ENCODE measurements at places on chromosomes 13 and 19.

- DNase-seq = peak; percentile 33
Measured at GRCh38 chr19:3690551-3691371, 9.5 kb downstream of the PIP5K1C start.

DNA sequence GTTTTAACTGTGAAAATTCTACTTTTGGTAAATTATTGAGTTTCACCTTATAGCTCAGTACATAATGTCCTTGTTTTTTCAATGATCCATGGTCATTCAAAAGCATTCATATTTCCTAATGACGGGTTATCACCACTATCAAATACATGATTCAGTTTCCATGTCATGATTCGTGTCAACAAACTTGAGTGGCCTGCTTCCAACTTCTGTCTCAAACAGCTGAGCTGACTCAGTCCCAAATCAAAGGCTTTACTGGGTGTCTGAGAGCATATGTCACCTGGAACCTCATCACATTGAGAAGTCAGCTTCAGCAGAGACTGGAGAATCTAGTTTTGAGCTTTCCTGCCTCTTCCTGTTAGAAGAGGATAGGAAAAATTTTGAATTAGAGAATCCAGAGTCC lies 40.3 kb upstream of the SGCG start:
- DNase-seq = no peak

DNA sequence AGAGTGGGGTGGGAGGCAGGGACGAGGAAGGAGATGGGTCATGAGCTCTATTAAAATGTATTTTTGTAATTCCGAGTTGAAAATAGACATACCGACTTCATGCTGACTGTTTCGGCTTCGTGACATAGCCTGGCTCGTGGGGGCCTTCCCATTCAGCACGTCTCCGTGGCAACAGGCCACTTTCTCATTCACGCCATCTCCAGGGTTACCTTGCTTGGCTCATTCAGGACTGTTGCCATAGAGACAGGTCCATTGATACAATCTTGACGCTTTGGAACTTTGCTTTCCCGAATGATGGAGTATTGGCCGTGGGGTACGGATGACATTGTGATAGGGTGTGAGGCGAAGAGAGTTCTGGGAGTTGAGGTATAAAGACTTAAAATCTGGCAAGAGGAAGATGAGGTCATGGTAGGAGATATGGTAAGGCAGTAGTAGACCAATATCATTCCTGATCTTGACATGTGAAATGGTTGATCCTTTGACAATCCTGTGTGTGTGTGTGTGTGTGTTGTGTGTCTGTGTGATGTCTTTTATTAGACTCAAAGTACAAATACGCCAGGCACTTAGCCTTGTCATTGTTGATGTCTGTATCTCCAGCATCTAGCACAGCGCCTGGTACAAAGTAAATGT lies 97.3 kb downstream of the CACNA1A start:
- no peak for DNase-seq

- no peak for DNase-seq
Measured at GRCh38 chr19:40533508-40533907, 43.2 kb upstream of the SHKBP1 start.

- DNase-seq = no peak
Measured at GRCh38 chr19:20858861-20859260, 64.2 kb upstream of the ZNF85 start.

GRCh38 chr19:801030-801860 lies 4.0 kb downstream of the PTBP1 start:
- no peak for DNase-seq

DNA sequence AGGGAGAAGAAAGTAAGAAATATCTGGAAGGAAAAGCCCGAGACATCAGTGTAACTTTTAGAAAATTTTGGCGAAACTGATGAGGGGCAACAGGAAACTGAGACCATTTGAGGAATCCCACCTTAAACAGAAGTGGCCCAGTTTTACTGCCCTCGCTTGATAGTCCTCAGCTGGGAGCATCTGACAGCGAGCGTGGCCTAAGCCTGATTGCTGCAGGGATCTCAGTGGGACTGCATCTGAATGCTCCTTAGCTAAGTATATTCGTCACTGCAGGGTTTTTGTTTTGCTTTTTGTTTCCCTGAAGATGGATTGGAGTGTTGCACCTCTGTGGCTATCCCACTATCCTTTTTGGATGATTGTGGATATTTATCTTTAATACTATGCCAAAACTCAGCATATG lies 262.7 kb upstream of the KLHL1 start:
- DNase-seq = no peak

DNA sequence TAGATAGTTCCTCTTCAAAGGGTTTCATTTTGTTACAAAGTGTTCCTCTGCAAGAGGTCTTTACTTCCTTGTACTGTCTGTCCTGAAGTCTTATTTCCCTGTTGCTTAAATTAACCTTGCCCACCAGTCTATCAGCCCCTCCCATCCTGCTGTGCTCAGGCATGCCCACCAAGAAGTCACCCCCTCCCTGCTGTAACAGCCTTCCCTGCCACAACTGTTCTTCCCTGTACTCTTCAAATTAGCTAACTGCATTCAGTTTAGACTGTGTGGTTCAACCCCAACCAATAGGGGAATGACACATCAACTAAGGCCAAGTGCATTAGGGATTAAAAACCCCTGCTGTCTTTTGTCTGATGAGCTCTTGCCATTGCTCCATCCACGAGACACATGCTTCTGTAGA lies 34.4 kb upstream of the ZNF562 start:
- DNase-seq = no peak

DNA sequence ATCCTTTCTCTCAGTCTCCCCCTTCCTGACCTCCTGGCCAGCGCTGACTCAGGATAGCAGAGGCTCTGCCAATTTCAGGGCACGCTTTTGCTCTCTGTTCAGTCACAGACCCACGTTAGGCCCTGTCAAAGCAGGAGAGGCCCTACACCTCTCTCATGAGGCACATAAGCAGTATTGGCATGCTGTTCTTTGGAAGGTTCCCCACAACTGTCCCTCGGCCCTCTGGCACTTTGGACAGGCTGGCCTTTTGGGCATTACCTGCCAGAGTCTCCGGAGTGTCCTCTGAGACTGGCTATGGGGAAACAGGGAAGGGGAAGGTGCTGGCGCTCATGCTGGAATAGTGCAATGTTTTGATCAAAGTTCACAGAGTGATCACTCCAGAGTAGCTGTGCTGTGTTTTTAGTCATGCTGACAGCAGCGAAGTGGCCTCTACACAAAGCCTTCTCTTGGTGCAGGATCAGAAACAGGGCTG lies 23.7 kb upstream of the UBE2L5 start:
- no peak for DNase-seq

DNA sequence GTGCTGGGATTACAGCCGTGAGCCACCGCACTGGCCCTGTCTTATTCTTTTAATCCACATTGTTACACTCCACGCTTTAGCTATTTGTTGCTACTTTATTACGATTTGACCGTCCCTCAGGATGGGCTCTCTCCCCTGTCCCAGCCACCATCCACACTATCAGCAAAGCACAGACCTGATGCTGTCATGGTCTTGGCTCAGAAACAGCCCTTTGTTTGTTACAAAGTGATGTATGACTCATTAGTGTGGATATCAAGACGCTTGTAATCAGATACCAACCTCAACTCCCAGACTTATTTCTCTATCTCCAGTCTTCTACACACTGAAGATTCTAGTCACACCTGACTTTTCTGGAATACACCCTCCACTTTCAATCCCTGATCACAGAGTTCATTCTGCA lies 84.6 kb upstream of the FREM2 start:
- no peak for DNase-seq

DNA sequence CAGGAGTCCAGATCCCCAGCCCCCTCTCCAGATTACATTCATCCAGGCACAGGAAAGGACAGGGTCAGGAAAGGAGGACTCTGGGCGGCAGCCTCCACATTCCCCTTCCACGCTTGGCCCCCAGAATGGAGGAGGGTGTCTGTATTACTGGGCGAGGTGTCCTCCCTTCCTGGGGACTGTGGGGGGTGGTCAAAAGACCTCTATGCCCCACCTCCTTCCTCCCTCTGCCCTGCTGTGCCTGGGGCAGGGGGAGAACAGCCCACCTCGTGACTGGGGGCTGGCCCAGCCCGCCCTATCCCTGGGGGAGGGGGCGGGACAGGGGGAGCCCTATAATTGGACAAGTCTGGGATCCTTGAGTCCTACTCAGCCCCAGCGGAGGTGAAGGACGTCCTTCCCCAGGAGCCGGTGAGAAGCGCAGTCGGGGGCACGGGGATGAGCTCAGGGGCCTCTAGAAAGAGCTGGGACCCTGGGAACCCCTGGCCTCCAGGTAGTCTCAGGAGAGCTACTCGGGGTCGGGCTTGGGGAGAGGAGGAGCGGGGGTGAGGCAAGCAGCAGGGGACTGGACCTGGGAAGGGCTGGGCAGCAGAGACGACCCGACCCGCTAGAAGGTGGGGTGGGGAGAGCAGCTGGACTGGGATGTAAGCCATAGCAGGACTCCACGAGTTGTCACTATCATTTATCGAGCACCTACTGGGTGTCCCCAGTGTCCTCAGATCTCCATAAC lies at the start of gene APOE:
Gene APOE, plus strand, starts transcription at position 360 of the 724 bp plus-strand sequence. CDS start 829 bp downstream, outside the sequence.
- no peak for DNase-seq

DNA sequence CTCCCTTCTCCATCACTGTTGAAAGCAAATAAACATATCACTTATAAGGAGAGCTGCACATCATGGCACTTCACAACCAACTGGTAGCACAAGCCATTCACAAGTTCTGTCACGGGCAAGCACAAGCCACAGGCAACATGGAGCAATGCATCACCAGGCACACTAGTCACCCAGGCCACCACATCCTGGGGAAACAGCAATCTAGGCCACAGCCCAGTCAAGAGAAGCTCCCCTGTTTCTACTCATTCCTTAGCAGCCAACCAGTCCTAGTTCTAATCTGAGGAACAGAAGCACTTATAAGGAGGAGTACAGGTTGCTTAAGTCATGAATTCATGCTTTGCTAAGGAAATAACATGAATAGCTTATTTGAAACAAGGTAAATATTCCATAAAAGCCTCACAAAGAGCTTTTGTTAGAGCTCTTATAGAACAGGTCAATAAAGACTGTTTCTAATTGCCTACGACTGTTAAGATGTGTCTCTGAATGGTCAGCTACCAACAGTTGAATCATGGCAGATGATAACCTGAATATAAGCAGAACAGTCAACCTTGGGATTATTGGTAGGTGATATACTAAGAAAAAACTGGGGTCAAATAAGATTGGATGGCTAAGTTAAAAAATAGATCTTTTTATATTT lies 169.0 kb downstream of the TBC1D4 start:
- DNase-seq = peak; percentile 74

GRCh38 chr19:49421039-49421877 lies 2.0 kb downstream of the PTH2 start:
- DNase-seq = peak; percentile 74

DNA sequence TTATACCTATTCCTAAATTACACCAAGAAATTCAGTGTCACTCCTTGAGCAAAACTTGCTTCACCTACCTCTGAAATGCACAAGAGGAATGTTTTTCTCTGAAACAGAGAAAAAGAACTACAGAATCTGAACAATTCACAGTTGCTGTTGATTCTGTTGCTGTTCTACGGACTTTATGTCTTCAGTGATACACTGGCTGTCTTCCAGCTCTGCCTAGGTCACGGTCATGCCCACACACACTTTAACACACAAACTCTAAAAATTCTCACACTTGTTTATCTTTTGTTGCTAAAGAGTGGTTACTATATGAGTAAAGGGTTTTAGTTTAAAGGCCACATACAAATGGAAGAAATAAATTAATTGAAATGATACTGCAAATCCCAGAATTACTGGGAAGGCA lies 124.4 kb upstream of the SPRY2 start:
- DNase-seq = no peak

DNA sequence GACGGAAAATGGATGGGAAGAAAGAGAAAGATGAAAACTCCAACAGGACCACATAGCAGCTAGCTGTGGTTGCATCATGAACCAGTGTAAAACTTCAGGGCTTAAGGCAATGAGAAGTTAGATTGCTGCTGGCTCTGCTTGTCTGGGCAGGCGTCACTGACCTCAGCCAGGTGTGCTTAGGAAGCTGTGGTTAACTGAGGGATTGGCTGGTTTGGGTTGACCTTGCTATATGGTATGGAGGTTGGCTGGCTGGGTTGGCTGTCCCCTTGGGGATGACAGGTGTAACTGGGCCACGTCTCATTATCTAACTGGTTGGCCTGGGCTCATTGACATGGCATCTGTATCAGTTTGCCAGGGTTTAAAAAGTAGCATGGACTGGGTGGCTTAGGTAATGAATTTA lies 40.9 kb downstream of the NLRP4 start:
- DNase-seq = no peak

DNA sequence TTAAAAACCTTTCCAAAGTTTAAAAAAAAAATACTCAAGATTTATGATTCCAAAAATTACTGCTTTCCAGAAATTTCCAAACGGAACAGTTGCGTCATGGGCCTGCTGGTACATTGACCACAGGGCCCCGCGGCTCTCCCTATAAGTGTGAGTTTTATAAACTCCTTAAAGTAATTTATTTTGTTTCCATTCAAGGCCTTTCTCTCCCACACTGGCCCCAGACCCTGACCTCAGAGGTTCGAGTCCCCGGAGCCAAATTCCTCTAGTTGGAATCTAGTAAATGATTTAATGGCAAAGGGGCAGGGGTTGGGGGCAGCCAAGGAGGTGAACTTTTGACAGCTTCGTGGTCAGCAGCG lies 97.5 kb downstream of the INSR start:
- DNase-seq = peak; percentile 19

DNA sequence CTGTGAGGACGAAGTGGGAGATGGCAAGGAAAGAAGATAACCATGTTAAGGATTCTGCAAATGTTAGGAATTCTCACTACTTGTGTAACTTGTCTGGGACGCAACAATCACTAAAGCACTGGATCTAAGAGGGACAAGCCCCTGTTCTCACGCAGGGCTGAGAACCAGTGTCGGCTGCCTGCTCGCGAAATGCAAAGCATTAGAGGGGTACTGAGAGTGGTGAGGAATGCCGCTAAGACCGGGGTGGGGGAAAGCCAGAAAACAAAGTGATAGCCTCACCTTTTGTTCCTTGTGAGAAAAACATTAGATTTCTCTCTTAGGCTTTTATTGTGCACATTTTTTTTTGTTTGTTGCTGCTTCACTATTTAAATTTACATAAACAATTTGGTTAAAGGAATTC lies 241.9 kb downstream of the ABCC4 start:
- DNase-seq = no peak

DNA sequence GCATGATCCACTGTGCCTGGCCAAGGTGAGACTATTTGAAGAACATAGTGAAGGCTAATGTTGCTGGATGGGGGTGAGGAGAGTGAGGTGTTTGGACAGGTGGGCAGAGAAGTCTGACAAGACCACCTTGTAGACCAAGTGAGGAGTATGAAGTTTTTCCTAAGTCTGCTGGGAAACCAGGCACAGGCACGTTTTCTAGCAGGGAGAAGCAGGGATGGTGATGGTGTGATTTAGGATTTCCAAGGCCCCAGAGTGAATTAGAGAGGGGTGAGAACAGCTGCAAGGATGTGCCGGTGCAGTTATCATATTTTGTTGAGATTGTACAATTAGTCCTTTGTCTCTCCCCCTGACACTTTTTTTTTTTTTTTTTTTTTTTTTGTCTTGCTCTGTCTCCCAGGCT lies 5.6 kb upstream of the PKN1 start:
- DNase-seq = no peak
